ENCODE measurements at places on chromosomes 13 and 19.

GRCh38 chr13:79533781-79534400, 52.9 kb downstream of the NDFIP2 start:
- DNase-seq = no peak

DNA sequence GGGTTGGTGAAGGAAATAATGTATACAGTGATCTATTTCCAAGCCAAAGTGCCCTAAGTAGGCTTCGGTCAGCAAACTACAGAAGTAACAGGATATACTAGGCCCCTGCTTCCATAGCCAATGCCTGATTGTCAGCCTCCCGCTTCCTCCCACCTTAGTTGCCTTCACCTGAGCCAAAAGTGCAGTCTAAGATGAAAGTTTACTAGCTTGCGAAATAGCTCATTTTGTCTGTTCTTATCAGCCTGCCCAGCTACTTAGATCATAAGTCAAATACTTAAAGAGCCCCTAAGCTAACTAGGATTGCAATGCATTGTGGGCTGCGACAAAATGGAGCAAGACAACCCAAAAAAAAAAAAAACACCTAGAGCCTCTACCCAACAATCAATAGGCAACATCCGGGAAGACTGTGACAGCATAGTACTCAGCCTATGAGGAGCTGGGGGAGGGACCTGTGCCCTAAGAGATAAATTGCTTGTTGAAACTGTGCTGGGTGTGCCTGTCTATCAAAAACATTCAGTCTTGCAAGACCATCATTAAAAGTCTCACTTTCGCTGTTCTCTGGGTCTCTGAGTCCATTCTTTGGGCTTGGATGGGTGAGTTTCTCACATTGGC, 454.7 kb upstream of the TSHZ3 start:
- no peak for DNase-seq

GRCh38 chr13:76383676-76384461, 502.3 kb downstream of the KCTD12 start:
- DNase-seq = no peak

DNA sequence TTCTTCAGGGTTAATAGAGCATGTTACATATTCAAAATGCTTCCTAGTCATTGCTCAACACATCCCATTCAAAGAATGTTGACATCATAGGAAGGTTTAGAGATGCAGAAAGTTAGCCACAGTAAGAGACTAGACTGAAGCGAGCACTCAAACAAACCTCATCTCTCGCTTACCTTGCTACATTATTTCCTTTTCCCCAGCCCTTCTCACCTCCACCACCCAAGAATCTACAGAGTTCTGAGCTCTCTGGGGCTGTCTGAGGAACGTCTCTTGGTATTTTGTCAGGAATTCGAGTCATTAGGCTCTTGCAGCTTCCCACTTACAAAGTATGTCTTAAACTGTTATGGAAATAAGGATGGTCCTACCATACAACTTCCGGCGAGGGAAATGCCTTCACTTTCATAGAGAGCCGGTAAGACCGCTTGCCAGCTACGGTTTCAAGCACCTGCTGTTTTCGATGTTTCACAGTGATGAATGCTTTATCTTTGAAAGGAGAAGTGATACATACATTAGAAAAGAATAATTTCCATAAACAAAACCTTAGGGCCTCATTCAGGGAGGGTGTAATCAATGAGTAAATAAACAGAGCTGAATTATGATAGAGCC, 65.1 kb downstream of the FLT1 start:
- DNase-seq = no peak

- DNase-seq = no peak
Observed at GRCh38 chr13:106883976-106884375, 316.0 kb upstream of the ARGLU1 start.

GRCh38 chr13:48431431-48431830, 18.5 kb upstream of the LPAR6 start:
- DNase-seq = no peak

GRCh38 chr19:2488942-2489731, 13.2 kb downstream of the GADD45B start:
- no peak for DNase-seq

GRCh38 chr19:11453468-11454341, 18.3 kb downstream of the PRKCSH start:
- DNase-seq = no peak

All from NCI-H510A treated with DMSO at 0.1 percent for 48 hours (cell line).